Esophagus squamous epithelium (tissue), 5 donors: ENCODE measurements at places on chromosomes 11 and 22.

GRCh38 chr22:30426388-30427353, 1.1 kb downstream of the MTFP1 start:
- DNase-seq, result no peak

DNA sequence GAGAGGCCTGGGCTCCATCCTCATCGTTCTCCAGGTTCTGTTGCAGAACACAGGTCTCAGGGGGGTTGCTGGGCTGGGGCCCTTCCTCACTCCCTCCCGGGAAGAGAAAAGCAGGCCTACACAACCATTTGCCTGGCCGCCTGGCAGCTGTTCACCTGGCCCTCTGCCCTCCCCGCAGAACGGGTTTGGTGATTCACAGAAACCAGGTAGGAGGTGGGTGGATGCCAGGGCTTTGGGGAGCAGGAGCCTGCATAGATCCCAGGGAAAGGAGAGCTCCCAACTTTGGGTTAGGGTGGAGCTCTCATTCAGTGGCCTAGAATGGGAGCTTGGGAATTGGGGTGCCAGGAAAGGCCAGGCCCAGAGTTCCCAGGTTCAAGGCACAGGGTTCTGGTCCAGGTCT, 995 bp downstream of the TMEM134 start:
- DNase-seq, result no peak

DNA sequence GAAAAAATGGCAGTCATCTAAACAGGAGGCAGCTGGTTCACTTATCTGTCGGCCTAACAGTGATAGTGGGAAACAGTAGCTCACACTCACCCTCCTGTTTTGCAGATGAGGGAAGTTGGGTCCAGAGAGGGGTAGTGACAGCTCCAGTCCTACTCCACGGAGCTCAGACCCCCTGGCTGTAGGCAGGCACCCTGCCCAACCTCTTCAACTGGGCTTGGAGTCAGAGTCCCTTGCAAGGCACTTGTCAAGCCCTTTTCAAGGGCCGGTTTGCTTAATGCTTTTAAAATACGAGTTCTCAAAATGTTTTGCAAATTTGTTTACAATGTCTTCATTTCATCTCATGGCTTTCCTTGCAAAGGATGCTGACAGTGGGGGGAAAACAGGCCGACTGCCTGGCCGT, 75.1 kb downstream of the BMAL1 start:
- no peak for DNase-seq

DNA sequence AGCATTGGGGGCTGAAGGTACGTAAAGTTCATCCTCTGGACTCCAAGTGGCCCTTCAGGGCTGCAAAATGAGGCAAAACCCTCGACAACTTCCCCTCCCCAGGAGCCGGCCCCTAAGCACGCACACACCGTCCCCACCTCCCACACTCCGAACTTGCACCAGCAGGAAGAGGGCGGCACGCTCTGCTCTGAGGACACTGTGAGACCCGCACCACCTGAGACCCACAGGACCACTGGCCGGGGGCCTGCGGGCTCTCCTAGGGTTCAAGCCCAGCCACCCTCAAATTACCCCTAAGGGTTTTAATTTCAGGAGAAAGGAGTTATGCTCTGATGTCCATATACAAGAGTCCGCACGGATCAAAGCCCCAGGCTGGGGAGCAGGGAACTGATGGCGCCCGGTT, 49.7 kb upstream of the BID start:
- no peak for DNase-seq

- DNase-seq, result no peak
These were observed 22.0 kb downstream of the MFNG start for GRCh38 chr22:37464181-37464580.

GRCh38 chr22:50675553-50676179, 3.0 kb downstream of the SHANK3 start:
- DNase-seq, result no peak

GRCh38 chr11:134863294-134863693, 451.3 kb upstream of the B3GAT1 start:
- no peak for DNase-seq

DNA sequence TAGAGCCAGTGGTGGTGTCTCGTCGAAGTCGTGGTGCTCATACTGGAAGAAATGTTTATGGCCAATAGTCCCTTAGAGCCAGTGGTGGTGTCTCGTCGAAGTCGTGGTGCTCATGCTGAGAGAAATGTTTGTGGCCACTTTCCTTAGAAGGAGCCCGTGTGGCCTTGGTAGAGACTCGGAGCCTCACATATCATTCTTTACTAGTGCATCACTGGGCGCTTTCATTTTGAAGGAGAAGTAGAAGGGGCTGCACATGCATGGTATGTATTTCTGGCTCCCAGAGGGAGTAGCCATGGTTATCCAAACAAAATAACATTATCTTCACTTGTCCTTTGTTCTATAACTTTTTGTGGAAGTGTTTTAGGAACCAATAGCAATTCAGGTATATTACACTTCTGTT, 69.5 kb downstream of the JAM3 start:
- no peak for DNase-seq

- no peak for DNase-seq
These were observed 1430.5 kb downstream of the TBC1D22A start for GRCh38 chr22:48192920-48193319.

DNA sequence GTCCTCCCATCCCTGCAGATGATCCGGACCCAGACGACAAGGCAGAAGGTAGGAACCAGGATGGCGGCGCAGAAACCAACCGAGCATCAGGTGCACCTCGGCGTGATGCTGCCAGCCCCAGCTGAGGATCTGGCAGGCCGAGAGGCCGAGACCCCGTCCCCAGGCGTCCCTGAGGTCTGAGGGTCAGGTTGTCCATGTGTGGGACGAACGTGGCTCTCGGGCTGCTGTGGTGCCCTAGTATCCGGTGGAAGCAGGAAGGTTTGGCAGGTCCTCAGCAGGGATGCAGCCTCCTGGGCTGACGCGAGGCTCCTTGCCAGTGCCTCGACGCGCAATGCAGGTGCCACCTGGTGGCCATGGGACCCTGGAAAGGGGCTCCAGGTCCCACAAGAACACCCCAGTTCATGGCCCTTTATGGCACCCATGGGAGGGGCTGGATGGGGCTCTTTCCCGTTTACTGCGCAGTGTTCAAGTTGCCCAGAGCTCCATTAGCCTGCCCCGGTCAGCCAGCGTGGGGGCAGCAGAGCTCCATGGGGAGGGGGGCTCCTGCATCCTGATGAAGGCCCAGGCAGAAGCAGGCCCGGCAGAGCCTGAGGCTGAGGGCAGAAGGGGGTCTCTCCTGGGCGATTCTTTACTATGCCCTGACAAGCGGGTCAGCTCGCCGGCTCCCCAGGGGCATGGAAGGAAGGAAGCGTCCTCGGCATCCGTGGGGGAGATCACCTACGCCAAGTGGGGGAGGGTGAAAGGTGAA, 129.9 kb downstream of the CTTN start:
- no peak for DNase-seq

DNA sequence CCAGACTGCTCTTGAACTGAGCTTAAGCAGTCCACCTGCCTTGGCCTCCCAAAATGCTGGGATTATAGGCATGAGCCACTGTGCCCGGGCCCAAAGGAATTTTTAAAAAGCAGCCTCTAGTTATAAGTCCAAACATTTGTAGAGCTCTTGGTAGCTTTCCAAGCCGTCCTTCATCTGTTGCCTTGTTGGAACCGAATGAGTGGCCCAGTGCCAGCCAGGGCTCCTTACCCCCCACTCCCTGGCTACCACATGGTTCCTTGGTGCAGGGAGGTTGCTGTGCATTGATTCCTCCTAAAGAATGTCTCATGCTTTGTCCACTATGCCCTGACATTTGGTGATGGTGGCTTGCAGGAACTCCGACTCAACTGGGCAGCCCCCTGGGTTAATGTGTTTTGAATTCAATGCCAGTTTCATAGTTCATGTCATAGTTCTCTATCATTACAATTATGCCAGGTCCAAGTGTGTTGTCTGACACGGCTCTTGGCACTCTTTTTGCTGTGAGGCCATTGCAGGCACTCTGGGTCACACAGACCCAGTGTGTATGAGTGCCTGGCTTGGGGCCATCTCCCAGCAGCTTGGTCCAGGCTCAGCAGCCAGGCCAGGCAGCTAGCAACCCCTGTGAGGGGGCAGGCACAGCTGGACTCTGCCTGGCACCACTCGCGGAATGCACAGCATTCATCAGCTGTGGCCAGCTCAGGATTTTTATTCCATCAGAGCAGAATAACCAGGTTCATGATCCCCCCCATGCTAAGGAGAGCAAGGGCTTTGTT, 13.3 kb upstream of the MICALL1 start:
- DNase-seq, result no peak

DNA sequence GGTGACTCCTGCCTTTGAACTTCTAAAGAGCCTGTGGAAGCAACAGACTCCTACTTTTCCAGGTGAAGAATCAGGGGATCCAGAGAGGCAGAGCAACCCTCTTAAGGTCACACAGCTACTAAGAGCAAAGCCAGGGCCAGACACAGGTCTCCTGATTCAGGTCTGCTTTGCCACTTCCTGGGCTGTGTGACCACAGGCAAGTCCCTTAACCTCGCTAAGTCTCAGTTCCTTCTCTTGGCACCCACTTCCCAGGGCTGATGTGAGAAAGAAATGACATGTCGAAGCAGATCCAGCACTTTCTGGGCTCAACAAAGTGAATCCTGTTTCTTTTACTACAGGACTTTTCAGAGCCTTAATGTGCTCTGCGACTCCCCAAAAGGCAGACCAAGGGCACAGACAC, 30.2 kb downstream of the UQCR10 start:
- no peak for DNase-seq

GRCh38 chr22:33580310-33580709, 340.0 kb downstream of the LARGE1 start:
- DNase-seq, result no peak

- DNase-seq, result no peak
These were observed 843 bp downstream of the OR56B1 start for GRCh38 chr11:5737091-5737490.

DNA sequence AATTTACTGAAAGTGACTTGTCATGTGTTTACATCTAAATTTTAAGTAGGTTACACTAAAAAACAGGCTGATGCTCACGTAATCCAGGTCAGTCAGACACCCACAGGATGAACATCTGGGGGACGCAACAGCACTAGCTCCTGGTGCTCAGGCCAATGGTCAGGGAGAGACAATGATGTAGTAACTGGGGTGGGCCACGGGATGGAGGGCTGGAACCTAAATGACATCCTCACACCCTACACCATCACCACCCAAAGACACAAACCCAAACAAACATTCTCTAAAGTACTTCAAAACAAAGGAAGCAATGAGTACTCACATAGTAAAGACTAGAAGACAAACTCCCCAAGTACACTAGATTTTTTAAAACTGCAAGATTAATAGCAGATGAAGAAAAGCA, 53.5 kb upstream of the SLC25A1 start:
- no peak for DNase-seq

DNA sequence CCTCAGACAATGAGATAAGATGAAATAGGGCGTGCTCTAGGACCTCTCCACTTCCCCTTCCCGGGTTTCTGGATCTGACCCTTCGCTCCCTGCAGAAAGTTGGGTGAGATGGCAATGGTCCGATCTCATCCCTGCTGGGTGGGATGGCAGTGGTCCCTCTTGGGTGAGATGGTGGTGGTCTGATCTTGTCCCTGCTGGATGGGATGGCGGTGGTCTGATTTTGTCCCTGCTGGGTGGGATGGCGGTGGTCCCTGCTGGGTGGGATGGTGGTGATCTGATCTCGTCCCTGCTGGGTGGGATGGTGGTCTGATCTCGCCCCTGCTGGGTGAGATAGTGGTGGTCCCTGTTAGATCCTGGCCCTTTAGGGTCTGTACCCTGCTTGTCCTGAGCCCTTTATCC, 21.3 kb downstream of the ST14 start:
- DNase-seq, result no peak

DNA sequence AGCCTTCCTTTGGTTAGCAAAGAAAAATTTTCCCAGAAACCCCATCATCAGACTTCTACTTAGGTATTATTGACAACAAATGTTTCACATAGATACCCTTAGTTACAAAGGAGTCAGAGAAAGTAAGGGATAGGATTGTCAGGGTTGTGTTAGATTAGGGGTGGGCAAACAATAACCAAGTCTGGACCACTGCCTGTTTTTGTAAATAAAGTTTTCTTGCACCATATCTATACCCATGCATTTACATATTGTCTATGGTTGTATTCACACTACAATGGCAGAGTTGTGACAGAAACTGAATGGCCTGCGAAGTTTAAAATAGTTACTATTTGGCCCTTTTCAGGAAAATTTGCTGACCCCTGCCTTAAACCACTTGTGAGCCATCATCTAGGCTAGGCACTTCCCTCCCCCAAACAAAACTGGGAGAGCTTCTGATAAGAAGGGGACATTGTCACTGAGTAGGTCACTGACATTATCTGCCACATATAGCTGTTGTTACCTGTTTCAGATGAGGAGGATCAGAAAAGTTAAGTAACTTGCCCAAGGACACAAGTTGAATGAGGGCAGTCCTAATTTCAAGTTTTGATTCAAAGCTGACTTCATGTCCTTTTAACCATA, 40.7 kb upstream of the TMEM135 start:
- no peak for DNase-seq

DNA sequence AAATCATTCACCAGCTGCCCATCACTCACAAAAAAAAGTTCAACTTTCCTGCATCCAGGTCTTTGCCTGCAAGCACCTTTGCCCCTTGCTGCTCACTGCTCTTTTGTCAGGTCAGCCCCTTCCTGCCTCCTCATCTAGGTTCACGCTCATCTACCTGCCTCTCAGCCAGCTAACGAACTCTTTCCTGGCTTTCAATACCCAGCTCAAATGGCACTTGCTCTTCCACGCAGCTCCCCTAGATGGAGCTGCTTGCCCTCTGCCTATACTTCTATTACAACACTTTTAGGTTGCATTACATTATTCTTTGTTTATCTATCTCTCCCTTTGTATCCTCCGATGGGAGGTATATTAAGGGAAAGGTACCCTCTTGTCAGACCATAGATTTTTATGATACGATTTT, 78.9 kb upstream of the TBCEL start:
- no peak for DNase-seq

DNA sequence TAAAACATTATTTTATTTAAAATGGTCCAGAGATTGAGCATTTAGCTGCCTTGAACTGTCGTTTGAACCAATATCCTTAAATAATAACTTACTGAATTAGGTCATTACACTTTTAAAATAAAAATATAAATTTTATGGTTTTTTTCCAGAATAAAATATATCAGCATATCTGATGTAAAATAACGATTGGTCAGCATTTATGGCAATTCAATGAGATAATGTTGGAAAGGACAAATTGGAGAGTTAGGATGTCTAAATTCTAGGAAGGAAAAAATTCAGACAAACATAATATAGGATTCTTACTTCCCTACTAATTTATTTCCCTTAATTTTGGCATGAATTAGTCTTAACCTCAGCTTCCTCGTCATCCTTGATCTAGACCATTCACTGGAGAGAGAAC, 113.4 kb downstream of the GRIA4 start:
- no peak for DNase-seq

DNA sequence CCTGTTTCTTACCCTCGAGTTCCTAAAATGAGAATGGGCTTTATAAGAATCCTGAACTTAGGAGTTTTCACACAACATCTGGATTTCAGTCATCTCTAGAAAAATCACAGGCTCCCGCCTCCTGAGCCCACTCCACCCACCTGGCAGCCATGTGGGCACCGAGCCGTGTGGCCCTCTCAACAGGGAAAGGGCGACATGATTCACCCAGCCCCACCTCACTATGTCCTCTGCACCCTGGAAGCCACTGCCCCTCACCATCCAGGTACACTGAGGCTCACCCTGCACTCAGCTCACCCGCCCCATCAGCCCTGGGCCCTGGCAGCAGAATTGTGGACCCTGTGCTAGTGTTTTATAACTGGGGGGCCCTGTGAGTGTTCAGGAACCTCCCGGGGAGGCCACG, 101.5 kb downstream of the SHANK2 start:
- no peak for DNase-seq

- no peak for DNase-seq
These were observed 933 bp upstream of the DLAT start for GRCh38 chr11:112024178-112024772.
